CD4-positive, alpha-beta memory T cell (primary cell): ENCODE measurements at places on chromosomes 5 and 9.

GRCh38 chr9:32072570-32072969 is 311.9 kb upstream of the ACO1 start:
- no peak for DNase-seq

GRCh38 chr5:174482607-174483024 is 241.8 kb upstream of the MSX2 start:
- DNase-seq: no peak

DNA sequence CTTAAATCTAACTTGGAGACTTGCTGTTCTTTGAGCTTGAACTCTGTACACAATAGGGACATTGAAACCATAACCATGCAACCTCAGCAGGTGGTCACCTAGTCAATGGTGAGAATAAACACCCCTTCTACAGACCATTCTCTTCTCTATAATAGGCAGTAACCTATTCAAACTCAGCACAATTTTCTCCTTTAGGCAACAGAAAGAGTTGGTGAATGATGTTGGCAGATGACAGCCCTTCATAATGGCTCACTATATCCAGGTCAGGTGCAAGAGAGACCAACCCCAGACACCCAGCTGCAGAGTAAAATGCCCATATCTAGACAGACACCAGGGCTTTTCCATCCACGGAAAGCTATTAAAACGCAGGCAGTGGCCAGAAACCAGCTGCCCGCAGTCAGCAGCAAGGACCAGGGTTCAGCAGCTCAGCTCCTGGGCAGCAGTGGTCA is 106.7 kb downstream of the SERINC5 start:
- DNase-seq: no peak

- DNase-seq: no peak
These were observed 20.7 kb downstream of the CDC37L1 start for GRCh38 chr9:4700091-4700490.

DNA sequence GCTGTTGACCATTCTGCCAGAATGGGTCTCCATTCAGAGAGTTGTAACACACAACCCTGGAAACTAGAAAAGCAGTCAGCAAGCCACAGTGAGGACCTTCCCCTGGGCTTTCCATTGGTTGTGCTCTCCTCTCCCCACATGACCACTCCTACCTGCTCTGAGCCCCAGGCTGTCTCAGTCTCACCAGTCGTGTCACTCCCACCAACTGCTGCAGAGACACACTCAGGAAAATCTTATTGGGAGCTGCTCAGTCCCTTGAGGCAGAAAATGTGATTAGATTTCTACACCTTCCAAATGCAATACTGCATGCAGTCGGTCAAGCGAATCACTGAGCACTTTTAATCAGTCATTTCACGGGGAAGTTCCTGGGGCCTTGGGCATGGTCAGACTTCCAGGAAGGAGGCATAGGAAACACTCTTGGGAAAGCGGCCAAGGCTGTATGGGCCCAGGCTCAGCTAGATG is 284.2 kb upstream of the NMUR2 start:
- no peak for DNase-seq

DNA sequence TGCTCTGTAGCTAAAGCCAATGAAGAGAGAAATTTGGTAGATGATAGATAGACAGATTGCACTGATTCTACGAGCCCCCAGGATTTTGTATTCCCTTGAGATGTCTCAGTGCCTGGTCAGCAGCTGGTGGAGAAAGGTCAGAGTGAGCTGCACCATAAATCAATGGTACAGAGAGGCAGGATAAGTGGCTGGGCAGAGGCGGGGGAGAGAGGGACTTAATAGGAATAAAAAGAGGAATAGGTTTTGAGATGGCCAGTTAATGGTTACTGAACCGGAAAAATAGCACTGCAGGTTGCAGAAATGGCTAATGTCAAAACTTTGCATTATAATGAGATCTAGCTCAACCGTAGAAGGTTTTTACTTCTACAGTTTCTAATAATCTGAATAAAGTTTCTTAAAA is 47.9 kb upstream of the SLC12A2 start:
- no peak for DNase-seq

- DNase-seq: no peak
These were observed 330.1 kb downstream of the ADGRV1 start for GRCh38 chr5:90888511-90889324.

DNA sequence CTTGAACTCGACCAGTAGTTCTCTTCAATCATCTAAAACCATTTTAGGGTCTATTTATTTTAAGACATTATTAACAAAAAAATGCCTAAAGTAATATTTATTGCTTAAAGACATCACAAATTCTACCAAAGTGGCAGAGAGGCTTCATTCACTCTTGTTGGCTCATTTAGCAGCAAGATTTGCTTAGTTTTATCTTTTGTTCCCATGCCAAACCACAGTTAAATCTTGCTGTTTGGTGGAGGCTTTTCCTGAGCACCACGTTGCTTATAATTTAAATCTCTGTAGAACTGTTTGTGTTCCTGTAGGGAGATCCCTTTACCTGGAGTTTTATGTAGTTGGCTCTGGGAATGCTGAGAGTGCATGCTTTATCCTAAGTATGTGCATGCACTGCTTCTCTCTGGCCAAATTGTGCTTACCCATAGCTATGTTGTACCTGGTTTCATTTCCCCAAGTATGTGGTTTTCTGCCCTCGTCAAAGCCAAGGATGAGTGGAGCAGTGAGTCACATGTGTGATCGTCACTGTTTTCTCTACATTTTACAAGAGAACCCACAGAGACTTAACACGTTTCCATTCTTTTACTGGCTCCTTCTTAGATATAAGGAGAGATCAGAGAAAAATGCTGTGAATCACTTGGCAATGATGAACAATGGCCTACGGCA is 42.1 kb upstream of the MAST4 start:
- DNase-seq: no peak

DNA sequence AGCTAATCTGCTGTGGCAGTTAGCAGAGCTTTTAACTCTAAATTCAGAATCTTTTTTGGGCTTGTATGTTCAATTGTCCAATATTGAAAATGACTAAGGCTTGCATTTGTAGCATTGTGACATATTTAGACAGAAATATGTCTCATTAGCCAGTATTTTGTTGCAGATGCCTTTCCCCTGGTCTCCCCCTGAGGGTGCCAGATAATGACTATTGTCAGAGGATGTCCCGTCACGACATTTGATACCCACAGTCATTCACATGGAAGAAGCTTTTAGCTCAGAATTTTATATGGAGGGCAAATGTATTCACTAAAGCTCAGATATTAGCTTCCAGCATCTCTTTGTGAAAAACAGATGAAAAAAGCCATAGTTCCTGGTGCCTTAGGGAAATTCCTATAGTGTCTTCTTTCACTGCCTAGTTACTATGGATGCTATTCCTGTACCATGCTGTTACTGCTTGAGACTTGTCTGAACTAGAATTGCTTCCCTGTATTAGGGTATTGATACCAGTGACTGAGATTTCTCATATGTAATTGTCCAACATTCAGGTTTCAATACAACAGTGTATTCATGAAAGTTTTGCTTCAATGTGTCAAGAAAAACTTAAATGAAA is 96.2 kb downstream of the CCDC192 start:
- DNase-seq: no peak

DNA sequence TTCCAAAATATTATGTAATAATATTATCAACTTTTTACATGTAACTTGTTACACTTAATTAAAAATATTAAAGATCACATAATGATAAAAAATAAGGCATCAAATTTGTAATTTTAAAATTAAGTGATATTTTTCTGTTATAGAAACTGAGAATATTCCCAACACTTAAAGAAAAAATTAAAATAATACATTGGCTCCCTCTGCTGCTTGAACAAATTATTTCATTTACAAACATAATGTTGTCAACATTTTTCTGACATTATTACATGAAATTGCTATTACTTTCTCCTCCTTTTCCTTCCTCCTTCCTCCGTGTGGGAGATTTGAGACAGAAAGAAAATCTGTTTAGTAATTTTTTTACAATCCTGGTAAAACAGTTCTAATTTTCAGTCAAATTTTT is 42.3 kb downstream of the RNF180 start:
- DNase-seq: no peak

DNA sequence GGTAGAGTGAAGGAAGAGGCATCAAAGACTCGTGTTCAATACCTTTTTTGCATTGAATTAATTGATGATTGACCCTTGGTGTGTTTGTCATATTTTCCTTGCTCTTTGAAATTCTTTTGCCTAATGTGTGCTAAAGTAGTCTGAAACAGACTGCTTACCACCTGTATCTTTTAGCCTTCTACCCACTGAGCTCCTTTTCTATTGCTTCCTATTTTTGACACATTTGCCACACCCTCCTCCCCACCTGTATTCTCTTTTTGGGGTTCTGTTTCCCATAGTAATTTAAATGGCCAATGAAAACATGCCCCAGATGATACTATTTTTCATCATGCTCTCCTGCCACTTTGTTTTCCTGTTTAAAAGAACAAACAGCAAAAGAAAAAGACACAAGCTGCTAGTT is 78.5 kb downstream of the ZCCHC7 start:
- DNase-seq: no peak

DNA sequence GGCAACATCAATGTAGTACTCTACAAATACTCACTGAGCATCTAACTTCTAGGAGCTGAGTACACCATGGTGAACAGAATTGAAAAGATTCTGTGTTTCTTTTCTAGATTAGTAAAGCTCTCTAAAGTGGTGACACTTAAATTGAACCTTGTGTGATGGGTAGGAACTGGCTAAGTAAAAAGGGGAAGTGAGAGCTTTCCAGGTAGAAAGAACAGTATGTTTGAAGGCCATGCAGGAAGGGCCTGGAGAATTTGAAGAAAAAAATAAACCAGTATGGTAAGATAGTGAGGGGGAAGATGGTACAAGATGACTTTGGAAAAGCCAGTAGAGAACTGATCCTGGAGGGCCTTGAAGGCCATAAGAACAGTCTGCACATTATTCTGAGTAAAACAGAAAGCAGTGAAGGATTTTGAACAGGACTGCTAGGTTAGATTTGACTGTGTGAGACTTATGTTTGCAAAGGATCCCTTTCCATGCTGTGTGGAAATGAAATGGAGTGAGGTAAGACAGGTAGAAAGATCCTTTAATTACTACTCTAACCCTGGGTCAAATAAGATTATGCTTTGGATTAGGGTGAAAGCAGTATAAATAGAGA is 46.7 kb upstream of the UBQLN1 start:
- DNase-seq: no peak

DNA sequence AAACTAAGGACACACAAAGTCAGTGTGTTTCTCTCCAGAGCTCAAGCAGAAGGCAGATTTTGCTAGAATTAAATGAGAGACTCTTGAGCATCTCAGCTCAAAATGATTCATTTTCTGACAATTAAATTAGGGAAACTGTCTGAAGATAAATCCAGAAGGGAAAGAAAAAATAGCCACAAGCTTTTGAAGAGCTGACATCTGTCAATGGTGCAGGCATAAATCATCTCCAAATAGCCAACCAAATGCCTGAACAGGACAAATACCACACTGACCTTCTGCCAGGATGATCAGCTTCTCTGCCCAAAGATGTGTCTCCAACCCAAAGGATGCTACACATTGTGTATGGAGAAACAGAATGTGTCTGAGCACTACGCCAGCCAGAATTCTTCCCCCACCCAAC is 199.3 kb downstream of the CTNND2 start:
- no peak for DNase-seq

DNA sequence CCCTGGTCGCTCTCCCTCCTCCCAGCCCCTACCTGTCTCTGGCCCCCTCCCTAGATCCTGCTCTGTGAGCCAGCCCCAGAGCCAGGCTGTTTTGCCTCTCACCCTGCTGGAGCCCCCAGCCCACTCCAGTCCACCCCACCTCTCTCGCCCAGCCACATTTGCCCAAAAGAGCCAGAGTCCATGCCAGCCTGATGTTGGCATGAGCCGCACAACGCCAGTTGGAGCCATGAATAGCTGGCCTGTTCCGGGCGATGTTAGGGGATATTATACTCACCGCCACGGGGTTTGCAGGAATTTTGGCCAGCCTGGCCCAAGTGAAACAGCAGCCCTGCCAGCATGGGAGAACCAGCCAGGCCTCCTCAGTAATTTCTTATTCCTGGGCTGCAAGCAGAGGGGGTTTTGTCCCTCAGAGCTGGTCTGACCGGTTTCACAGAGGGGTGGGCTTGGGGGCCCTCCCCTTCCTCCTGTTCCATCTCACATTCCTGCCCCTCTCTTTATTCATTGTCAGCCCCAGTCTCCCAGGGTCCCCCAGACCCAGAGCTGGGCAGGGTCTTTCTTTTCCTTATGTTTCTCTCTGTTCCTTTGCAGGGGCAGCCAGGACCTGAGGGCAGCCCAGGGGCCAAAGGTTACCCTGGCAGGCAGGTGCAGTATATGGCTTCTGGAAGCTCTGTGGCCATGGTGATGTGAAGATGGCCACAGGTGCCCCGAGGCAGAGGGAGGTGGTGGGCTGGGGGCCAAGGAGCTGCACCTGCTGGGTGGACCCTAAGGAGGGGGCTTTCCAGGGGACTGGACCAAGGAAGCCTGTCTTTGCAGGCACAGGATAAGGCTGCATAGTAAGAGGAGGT is 50.1 kb downstream of the COL27A1 start:
- no peak for DNase-seq

GRCh38 chr9:114314881-114315722 is 7.8 kb upstream of the ORM1 start:
- no peak for DNase-seq

GRCh38 chr5:89706731-89707130 is 702.8 kb downstream of the CETN3 start:
- no peak for DNase-seq

DNA sequence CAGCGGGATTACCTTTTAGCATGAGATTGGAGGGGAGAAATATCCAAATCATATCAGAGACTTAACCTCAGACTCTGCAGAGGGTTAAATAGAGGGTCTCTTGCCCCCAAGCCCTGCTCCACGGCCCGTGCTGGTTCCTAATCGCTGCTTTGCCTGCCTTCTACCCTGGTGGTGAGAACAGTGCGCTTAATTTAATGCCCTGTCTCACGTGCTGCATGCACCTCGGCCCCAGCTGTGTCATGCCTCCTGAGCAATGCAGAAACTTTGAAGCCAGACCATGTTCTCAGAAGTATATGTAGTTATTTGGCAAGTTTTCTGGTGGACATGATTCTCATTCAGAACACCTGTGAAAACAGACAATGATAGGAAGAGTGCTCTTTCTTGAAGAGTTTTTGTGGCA is 1.4 kb downstream of the OTULIN start:
- peak; percentile 38 for DNase-seq

DNA sequence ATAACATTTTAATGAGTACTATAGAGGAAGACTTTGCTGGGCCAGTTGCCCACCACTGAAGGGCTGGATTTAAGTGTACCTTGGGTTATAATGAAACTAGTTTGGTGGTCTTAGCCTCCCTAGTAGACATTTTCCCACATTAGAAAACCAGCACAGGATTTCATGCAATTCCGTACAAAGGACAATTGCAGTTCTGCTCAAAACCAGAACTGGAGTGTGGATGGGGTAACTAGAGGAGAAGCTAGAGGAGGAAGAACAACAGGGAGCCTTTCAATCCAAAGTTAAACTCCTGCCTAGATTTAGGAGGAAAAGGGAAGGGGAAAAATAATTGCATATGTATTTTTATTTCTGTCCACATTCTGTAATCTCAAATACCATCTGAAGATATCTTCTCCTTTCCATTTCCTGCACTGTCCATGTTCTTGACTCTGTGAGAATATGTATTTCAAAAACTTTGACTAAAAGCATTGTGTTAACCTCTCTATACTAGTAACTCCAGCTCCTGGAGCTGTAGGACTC is 97.5 kb upstream of the SSBP2 start:
- no peak for DNase-seq

- DNase-seq: no peak
These were observed 183.9 kb downstream of the SLIT3 start for GRCh38 chr5:169116961-169117461.

GRCh38 chr5:118862596-118862995 is 125.8 kb downstream of the DTWD2 start:
- no peak for DNase-seq
